GM04504 (cell line): ENCODE measurements at places on chromosomes 6 and 20.
A peak's percentile ranks its signal among the peaks of the same experiment; 100 is the strongest.

DNA sequence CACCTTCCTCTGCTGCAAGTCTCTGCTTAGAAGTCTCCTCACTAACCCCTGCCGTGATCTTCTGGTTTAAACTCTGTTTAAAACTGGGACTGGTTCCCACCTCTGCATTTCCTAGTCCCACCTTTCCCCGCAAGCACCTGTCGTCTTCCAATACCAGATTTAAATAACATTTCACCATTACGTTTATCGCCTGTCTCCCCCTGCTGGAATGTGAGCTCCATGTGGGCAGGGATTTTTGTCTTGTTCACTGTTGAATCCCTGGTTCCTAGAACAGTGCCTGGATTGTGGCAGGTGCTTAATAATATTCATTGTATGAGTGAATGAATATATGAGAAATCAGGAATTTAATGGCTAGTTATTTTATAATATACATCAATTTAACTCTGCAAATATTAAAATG lies 2.7 kb downstream of the GUCA1A start:
- DNase-seq: no peak

- no peak for DNase-seq
These were observed 9.3 kb upstream of the POU3F2 start for GRCh38 chr6:98824902-98825599.

DNA sequence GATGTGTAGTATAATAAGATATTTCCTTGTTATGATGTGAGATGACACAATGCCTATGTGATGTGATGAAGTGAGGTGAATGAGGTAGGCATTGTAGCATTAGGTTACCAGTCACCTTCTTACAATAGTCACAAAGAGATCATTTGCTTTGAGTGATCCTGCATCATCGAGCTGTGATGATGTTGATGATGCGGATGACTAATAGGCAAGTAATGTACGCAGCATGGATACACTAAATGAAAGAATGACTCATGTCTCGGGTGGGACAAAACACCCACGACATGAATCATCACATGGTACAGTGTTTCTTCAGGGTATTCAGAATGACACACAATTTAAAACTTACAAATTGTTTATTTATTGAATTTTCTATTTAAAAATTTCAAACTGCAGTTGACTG lies 806.3 kb upstream of the GJE1 start:
- peak; percentile 91 for DNase-seq

- DNase-seq: no peak
These were observed 13.1 kb upstream of the LIN28B start for GRCh38 chr6:104943781-104944180.

DNA sequence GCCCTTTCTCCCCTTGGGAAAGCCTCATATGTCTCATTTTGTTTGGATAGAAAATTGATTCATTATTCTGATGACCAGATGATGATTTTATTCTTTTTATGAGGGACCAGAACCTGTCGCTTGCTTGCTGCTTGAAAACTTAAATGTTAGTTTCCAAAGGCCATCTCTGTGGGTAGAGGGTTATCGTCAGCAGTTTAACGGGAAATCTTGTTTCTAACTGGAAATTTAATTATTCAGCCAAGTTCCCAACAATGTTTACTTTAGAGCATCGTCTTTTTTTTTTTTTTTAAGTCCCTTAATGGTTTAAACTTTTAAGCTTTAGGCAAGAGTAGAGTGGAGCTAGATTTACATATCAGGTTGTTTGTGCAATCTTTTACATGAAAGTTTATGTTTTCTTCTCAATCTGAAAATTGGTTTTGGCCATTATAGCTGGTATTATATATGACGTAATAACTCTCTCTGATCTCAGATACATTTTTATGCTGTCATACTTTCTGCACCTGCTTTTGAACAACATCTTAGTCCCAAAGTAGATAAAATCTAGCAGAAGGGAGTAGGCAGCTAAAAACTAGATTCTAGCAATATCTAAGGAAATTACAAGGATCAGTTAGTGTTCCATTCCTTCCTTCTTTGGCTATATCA lies 93.9 kb downstream of the FOXO3 start:
- no peak for DNase-seq

DNA sequence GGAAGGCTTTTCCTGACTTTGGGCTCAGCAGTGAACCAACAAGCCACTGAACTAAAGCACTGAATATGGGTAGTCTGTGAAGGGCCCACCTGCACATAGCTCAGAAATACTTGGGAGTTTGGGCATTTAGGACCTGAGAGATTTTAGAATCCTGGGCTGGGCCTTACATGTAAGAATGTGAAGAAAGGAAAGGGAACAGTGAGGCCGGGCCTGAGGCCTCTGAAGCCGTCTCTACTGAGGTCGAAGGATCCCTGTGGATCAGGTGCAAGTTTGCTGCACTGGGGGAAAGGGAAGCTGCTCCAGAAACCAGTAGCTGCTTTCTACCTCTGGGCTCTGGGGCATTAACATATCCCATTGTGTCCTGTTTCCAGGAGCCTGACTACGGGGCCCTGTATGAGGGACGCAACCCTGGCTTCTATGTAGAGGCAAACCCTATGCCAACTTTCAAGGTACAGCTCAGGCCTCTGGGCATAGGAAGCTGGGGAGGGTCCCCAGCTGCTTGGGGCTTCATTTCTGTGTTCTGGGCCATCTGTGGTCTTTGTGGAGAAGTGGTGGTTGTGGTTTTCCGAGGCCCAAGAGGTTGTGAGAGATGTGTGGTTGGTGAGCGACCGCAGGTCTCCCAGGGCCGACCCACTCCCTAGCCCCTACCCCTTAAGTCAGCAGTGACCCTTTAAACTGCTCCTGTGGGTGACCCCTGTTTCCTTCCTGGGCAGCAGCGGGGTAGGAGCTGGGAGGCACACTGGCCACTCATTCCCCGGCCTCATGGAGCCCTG lies 30.3 kb downstream of the PLCG1 start:
- DNase-seq: no peak

DNA sequence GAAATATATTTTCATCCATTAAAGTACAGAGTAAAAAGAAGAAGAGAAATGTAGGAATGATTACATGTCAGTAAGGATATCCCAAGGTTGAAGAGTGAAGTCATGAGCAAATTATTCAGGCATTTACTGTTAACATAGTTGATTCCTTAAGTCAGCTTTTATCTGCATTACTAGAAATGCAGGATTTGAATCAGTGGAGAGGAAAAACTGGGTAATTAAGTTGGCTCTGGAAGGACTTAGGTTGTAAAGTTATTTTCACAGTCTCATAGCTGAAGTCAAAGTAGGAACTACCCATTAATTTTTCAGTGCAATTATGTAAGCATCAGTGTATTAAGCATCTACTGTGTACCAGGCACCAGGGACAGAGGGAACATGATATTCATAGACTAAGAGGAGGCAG lies 7.8 kb downstream of the NAA20 start:
- DNase-seq: no peak

DNA sequence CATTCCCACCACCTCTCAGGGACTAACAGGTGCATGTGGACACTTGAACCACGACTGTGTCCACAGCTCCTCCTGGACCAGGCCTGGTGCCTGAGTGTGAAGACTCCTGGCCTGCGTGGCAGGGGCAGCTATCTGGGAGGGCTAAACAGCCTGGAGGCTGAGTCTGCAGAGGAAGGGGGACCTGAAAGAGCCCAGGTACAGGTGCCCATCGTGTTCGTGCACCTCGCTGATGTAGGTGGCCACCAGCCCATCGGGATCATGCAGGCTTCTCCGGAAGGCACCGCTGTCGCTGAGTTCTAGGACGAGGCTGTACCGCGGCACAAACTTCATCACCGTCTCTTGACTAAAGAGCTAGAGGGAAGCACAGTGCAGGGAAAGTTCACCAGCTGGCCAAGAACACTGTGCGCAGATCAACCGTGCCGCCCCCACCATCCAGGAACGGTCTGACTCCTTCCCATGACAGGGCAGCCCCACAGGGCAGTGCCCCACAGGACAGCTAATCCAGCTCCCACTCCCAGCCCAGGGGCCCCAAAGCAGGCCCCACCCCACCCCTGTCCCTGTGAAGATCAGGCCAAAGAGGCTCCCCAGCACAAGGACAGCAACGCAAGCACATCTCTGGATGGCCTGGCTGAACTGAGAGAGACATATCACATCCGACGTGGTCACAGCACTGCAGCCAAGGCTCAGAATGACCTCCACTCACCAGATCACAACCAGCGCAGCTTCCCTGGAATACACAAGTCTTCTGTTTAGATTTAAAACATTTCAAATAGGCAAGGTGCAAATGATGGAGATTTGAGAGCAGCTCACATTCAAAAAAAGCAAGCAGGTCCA lies 14.8 kb downstream of the CST7 start:
- DNase-seq: no peak

GRCh38 chr6:84524636-84525035 lies 239.8 kb downstream of the TBX18 start:
- DNase-seq: no peak

GRCh38 chr20:23517719-23518118 lies 26.8 kb downstream of the CST8 start:
- DNase-seq: no peak

DNA sequence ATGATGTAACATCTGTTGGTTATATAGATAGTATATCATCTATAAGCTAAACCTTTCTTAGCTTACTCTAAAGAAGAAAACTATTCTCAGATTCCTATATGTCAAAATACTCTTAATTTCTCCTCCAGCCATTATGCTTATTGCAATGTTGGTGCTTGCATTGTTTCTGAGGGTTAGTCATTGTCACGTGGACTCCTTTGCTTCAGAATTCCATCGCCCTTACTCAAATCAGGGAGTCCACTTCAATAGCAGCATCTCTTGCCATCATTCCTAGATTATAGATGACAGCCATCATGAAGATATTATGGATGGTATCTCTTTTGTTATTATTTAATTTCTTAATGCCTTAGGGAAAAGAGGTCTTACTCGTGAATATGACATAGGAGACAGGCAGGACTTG lies 776.1 kb downstream of the TENT5A start:
- no peak for DNase-seq

DNA sequence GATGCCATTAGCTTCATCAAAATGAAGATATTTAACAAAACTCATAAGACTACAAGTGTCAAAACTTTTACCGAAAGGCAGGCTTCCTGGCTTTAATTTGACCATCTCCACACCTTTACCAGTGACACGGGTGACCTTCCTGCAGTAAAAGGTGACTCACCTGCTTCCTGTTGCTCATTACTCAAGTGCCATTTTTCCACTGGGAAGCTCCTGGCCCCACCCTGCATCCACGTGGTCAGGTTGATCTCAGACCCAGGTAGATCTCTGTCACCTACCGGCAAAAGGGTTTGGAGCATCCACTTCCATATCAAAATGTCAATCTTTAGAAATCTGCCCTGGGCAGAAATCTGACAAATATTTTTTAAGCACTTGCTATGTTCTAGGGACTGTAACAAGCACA lies 31.9 kb upstream of the CDH4 start:
- no peak for DNase-seq

- DNase-seq: no peak
These were observed 49.6 kb downstream of the DCBLD1 start for GRCh38 chr6:117531809-117532725.

DNA sequence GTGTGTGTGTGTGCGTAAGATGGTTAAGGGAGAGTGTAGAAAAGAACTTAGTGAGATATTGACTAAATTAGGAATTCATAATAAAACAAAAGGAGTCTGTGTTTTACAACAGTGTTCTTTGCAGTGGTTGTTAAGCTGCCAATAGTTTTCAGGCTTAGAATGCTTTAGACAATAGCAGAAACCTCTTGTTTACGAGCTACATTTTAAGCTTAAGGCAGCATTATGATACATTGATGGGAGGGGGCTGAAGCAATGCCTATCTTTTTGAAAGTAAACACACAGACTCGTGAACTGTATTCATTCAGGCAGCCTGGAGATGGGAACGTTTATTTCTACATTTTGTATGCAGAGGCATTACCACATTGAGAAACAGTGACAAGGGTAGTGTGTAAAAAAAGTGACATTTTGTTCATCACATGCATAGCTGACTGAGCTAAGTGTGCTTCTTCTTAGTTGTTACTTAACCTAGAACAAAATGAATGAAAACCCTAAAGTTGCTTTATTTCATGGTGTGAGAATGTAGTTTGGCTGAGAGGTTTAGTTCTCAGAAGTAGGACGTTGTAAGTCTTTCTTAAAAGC lies 21.2 kb downstream of the CLVS2 start:
- DNase-seq: no peak

- no peak for DNase-seq
These were observed 177.0 kb downstream of the TTLL2 start for GRCh38 chr6:167501831-167502385.

DNA sequence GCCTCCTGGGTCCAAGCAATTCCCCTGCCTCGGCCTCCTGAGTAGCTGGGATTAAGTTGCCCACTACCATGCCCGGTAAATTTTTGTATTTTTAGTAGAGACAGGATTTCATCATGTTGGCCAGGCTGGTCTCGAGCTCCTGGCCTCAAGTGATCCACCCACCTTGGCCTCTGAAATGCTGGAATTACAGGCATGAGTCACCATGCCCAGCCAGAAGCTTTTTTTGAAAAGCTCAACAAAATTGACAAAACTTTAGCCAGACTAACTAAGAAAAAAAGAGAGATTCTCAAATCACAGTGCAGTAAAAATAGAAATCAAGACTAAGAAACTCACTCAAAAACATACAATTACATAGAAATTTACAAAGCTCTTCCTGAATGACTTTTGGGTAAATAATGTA lies 420.6 kb downstream of the COL12A1 start:
- no peak for DNase-seq

- no peak for DNase-seq
These were observed 71.5 kb downstream of the BTBD3 start for GRCh38 chr20:11989018-11989771.

- DNase-seq: peak; percentile 82
These were observed 26.8 kb downstream of the C6orf89 start for GRCh38 chr6:36912586-36912985.

DNA sequence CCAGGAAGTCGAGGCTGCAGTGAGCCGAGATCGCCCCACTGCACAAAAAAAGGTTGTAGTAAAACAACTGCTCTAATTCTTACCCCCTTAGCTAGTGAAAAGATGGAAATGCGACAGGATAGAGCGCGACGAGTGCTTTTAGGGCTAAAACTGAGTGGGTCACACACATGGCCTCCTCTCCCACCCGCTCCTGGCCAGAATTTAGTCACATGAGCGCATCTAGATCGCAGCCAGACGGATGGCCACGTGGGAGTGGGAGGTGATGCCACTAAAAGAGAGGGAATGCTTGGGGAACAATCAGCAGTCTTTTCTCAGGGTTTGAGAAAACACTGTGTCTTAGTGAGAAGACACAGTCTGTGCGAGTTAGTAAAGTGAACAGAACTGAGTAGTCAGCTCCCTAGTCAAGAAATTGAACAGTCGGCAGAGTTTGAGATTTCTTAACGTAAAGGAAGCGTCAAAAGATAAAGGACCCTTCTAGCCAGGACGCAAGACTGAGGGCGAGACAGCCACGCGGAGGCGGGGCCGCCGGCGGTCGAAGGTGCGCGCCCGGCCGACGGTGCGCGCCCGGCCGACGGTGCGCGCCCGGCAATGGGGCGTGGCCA lies 664 bp upstream of the ACTR5 start:
- no peak for DNase-seq

DNA sequence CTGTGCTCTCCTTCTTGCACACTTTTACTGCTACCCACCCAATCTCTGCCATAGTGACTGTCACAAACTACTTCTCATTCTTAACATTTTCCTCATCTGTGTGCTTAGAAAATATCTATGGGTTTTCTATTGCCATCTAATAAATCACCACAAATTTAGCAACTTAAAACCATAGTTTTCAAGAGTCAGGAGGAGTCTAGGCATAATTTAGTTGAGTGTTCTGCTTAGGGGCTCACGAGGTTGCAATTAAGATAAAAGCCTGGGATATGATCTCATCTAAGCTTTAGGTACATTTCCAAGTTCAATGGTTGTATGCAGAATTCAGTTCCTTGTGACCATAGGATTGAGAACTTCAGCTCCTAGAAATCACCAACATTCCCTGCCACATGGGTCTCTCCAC lies 98.8 kb downstream of the CLVS2 start:
- DNase-seq: no peak
